ENCODE measurements at places on chromosomes 6 and 20. TPM values are rescaled to one million over a fixed set of nuclear protein-coding genes. Genes with fewer than 3 reads are reported as not detected.

- no peak for DNase-seq
Observed at GRCh38 chr6:134936476-134936875, 13.4 kb downstream of the ALDH8A1 start.

- DNase-seq = no peak
Observed at GRCh38 chr20:5848711-5849505, 98.7 kb downstream of the SHLD1 start.

DNA sequence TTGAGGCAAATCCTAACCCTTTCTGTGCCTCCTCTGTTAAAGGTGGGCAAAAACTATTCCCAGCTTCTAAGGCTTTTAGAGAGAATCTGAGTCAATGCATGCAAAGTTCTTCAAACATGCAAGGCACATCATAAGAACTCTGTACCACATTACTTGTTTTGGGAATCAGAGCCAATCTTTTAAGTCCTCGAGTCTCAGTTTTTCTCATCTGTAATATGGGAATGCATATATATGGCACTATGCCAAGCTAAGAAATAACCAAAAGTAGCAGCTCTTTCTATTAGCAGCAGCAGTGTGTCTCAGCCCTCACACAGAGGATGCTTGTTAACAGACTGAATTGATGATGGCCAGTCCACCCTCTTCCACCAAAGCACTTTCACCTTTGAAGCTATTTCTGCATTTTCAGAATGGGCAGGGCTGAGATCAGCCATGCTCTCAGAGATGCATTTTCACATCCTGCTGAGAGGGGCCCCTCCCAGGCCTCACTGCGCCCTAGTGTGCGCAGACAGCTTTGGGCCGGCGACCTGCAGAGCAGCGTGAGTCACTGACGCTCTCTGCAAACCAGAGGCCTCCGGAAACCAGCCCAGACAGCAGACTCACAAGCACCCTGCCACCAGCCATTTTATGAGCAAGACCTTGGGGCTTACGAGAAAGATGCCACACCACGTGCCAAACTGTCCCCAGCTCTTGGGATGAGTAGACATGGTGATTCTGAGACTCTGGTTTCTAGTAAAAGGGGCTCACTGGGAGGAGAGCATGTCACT, 138.0 kb downstream of the NFATC2 start:
- DNase-seq = no peak

Gene NOP56
- total RNA-seq = 62.2 TPM

Gene CTAGE9
- not detected for total RNA-seq

All from cardiac septum (tissue), 1 donor.